ENCODE measurements at places on chromosomes 2 and 18.

GRCh38 chr2:150878356-150878755, 383.3 kb downstream of the RBM43 start:
- DNase-seq, result no peak

GRCh38 chr2:43725711-43726246, 48.1 kb upstream of the DYNC2LI1 start:
- no peak for DNase-seq

DNA sequence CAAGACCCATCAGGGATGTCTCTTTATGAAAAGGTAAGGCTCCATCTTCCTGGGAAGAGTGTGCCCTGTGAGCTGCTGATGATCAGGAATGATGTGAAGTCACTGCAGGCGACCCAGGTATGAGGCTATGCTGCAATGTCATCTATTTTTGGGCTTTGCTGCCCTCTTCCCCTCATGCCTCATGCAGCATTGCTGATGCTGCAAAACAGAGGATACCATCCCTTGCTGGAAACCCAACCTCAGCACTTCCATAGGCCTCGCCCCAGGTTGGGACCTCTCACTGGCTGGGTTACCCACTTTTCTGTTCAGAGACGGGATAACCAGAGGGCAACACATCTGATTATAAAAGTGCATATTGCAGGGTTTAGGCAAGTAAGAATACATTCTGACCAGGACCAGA, 255.8 kb downstream of the L3MBTL4 start:
- no peak for DNase-seq

- peak; percentile 30 for DNase-seq
These were observed 84.2 kb downstream of the ZNF516 start for GRCh38 chr18:76410660-76411417.

- DNase-seq, result no peak
These were observed 12.4 kb downstream of the YWHAQ start for GRCh38 chr2:9618410-9618809.

- no peak for DNase-seq
These were observed 1155.6 kb downstream of the LRP1B start for GRCh38 chr2:140975237-140975636.

GRCh38 chr2:10546975-10547391, 98.9 kb upstream of the ODC1 start:
- no peak for DNase-seq

DNA sequence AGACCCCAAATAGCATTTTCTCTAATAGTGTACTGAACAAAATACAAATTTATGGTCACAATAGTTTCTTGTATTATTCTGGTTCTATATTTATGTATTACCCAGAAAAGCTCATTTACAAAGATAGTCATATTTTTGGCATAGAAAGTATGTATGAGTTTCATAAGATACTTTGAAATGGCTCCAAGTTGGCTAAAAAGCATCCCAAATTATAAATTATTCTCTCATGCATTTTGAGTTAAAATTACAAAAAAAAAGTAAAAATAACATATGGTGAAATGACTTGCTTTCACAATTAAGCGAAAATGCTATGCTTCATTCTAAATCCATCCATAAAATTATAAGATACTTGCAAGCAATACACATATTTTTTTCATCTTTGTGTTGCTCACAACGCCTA, 530.7 kb downstream of the ZNF804A start:
- no peak for DNase-seq

- no peak for DNase-seq
These were observed 93.7 kb upstream of the WDR75 start for GRCh38 chr2:189347540-189347939.

GRCh38 chr2:178589335-178589734, 109.1 kb downstream of the PLEKHA3 start:
- no peak for DNase-seq

GRCh38 chr2:205637320-205637602, 45.0 kb upstream of the NRP2 start:
- no peak for DNase-seq

All from GM18507 (cell line).